ENCODE measurements at places on chromosomes 13 and 19.

DNA sequence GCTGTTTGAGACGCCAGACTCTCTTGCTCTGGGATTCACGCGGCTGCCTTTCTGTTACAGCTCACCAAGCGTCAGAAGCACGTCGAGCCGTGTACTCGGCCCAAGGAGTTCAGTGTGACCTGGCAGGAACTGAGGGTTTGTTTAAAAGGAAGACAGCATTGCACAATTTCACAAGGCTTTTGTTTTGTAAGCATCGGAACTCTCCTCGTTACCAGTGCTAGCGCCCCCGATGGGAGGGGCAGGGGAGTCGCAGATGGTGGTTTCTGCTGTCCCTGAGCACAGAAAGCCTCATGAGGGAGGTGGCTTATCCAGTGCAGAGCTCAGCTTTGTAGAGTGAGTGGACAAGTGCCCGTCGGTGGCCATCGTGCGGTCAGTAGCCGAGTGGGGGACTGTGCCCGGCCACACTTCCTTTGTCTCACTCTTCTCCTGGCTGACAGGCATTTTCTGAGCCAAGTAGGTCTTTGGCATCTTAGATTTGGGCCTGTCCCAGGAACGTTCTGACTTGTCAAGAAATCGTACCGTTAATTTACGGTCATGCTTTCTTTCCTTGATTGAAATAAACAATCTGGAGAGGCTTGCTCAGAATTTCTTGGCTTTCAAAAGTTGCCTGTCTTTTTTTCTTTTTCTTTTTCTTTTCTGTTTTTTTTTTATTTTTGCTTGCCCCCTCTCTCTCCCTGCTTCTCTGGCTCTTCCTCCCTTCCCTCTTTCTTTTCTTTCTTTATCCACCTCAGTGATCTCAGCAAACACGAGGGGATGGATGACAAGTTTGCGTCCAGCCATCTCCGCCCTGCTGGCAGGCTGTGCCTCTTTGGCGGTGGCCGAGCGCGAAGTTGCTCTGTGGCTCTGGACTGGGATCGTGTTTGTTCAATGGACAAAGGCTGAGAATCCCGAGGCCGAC is 7.7 kb downstream of the KDM4B start:
- no peak for DNase-seq

DNA sequence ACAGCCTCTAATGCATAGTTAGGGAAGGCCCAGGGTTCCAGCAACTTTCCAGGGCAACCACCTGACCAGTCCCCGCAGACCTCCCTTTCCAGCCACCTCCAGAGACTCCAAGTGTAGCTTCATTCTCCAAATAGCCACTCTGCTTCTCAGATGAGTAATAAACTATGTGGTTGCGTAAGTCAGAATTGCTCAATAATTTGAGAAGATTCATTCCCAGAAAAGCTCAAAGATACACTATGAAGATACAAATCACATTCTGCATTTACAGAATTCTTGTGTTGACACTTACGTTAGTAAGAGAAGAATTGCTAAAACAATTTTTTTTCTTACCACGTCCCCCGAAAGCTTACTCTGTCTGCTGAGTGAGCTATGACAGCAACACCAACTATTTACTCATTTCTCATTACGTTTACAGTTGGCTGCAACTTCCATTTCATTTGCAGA is 8.2 kb upstream of the LATS2 start:
- no peak for DNase-seq

DNA sequence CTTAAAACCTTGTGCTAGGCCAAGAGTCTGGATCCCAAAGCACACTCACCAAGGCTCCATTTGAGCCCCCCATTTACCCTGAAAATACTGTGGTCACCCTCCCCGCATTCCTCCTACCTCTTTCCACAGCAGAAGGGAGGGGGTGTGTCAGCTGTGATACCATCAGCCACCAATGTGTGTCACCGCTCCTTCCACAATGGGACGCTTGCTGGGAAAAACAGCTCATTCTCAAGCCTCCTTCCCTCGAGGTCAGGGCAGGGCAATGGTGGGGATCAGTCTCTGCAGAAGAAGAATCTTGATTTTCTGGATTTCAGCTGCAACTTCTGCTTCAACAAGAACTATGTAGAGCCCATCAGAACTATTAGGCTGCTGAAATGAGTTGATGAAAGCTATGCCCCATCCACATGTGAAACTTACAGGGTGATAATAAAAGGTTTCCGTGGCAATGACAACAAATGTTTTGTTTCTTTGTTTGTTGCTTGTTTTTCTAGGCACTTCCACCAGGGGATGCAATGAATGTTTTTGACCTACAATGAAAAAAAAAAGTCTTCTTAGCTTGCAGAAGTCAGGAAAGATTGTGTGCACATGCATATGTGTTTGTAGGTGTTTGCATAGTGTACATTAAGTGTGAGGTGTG is 26.4 kb upstream of the ZNF507 start:
- DNase-seq, result no peak

DNA sequence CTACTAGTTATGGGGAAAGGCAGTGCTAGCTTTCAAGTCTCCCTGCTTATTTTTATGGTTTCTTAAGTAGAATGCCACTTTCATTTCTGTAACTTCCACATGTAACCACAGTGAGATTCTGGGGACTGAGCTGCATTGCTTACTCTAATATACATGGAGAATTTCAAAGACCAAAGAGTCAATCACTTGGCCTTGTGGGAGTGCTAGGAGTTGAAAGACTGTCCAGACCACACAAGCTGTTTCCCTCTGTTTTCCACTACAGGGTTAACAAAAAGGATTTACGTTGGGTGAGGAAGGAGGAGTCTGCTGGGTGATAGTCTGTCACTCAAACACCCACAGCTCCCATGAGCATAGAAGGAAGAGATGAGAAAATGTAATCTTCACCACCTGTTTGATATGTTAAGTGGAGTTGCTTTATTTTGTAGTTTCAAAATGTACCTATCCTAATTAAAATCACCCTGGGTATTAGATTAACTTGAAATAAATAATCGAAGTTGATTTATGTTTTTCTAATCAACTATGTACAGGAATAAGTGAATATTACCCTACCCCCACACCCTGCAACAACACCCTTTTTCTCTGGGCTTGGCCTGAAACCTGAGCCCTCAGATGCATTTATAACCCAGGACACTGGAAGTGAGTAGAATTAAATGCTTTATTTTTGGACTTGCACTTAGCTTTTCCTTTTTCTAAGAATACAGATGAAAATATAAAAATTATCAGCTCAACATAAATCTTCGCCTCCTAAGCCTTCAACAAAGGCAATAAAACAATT is 225.8 kb upstream of the SLC10A2 start:
- no peak for DNase-seq

- DNase-seq, result no peak
Observed at GRCh38 chr13:32381539-32381938, 46.4 kb downstream of the N4BP2L1 start.

DNA sequence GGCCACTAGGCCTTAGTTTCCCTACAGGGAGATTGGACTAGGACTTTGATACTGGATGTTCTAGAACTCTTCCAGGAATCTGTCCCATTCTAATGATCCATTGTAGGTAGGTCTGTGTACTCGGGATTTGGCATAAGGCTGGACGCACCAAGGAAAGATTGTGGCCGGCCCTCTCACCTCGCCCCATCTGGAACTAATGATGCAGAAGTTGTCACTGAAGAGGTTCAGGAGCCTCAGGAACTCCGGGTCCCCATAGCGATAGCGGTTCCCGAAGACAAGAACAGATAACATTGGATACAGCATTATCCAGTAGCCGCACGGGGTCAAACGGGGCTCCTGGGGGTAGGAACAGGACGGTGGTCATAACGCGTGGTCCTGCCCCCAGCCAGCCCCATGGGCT is 11.2 kb downstream of the EGLN2 start:
- DNase-seq, result no peak

- no peak for DNase-seq
Observed at GRCh38 chr13:52374389-52374788, 31.6 kb downstream of the THSD1 start.

DNA sequence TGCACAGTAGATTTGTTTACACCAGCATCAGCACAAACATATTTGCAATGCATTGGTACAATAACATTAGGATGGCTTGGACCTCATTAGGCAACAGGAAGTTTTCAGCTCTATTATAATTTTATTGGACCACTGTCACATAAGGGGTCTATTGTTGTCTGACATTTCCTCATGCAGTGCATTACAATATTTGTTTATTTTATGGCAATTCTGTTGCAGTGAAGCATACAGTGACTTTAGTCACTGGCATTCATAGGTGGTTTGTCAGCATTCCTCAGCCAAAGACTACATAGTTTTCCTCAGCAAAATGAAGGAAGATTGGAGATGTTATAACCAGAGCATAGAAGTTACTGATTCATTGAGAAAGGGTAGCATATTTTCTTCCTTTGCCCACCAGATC is 1732.9 kb downstream of the PCDH9 start:
- DNase-seq, result no peak

GRCh38 chr19:18249834-18250233 is 23.6 kb upstream of the PDE4C start:
- no peak for DNase-seq

DNA sequence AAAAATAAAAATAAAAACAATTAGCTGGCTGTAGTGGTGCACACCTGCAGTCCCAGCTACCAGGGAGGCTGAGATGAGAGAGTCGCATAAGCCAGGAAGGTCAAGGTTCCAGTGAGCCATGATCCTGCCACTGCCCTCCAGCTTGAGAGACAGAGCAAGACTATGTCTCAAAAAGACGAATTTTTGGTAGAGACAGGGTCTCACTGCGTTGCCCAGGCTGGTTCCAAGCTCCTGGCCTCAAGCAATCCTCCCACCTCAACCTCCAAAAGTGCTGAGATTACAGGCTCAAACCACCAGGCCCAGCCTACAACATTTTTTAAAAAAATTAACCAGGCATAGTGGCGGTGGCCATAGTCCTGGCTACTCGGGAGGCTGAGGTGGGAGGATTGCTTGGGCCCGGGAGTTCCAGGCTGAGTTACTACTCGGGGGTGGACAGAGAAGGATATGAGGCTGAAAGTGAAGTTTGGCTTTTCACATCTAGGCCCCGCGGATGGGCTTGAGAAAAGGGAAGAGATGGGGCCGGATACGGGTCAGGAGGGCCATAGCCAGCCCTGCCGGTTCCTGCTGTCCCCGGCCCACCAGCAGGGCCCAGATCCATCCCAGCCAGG is 10.2 kb downstream of the NDUFA11 start:
- no peak for DNase-seq

- DNase-seq, result peak; percentile 79
Observed at GRCh38 chr19:56538254-56538760, 441 bp upstream of the ZFP28 start.

GRCh38 chr19:38469151-38469550 is 35.7 kb downstream of the RYR1 start:
- no peak for DNase-seq

DNA sequence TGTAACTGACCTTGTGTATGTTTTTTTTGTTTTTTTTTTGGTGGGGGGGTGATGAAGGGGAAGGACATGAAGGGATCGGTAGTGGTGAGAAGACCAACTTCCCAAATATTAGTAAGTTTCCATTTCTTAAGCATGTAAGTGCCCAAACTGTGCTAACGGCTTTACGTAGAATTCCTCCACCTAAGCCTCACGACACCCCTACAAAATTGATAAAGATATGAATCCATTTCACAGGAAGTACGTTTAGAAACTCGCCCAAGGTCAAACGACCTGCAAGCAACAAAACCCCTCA is 649 bp downstream of the UQCRFS1 start:
- no peak for DNase-seq

GRCh38 chr19:17968362-17968761 is 1.5 kb downstream of the KCNN1 start:
- DNase-seq, result no peak

DNA sequence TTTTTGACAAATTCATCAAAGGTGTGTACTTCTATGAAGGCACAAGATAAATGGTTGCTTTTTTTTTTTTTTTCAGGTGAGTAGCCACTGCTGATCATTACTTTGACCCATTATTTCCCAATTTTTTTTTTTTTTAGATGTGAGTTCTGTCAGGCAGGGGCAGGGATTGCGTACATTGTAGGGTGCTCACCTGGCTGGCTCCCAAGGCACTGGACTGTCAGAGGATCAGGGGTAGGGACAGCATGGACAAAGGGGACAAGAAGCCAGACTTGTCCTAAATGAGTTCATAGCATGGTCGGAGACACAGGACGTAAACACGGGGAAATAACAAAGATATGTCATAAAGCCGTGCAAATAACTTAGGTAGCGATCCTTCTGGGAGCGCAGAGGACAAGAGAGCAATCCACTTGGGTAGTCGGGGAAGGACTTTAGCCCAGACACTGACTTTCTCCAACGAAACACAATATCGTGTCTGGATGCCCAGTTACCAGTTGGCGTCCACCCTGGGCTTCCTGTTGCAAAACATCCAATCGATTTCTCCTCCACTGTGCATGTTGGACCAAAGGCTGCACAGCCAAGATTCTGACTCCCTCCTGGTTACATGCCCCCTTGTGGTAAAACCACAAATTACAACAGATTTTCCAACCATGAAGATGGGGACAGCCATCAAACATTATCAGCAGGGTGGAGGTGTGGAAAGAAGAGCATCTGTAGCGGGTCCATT is 27.5 kb upstream of the KATNAL1 start:
- peak; percentile 44 for DNase-seq

DNA sequence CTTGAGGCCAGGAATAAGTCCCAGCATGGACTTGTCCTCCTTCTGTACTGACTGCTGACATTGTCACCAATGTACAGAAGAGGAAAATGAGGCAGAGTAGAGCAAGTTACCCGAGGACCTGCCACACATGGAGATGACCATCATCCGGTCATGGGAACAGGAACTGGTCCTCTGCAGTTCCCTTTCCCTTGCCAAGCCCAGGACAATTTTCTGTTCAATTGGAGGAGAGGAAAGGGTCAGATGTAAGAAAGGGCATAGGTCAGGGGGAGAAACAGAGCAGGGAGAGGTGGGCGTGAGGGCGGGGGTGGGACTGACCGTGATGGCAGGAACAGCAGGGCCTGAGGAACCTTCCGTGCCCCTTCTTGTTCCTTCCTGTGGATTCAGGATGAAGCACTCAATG is 18.6 kb downstream of the PHLDB3 start:
- no peak for DNase-seq

GRCh38 chr19:29528946-29529645 is 3.3 kb downstream of the VSTM2B start:
- DNase-seq, result no peak

DNA sequence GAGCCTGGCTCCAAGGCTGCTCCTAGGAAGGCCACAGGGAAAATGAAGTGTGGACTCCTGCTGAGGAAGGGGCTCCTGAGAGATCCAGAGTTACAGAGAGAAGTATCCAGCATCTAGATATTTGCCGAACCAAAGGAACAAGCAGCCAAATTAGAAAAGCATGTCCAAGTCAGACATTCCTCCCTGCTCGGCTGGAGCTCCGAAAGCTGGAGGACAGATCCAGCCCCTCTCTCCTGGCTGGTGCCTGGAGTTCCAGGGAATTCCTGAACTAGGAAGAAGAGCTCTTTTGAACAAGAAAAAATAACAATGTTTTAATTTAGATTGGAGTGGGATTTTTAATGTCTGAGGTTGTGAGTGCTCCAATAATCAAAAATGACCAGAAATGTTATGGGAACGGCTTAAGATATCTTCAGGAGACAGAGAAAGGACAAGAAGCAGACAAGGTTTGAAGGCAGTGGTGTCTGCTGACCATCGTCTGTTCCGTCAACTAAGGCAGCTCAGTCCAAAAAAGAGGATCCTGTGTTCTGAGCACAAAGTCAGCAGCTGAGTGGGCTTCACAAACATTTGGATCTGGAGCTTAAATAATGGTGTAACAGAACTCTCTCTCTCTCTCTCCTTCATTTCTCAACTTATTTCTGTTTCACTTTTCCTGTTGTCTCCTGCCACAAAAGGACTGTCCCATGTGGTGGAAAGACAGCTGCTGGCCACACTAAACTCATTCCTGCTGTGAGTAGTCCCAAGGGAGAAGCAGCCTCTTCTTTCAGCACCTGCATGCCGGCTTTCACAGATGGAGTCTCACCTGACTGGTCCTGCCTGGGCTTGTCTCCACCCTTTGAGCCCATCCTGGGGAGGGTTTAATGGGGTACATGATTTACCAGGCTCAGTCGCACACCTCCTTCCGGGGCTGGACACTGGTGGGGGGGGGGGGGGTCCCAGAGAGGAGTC is 31.5 kb upstream of the IRS2 start:
- no peak for DNase-seq

All from NCI-H1092 (cell line).